ENCODE measurements at places on chromosomes 13 and 19.

GRCh38 chr13:43021926-43022670, 1.3 kb upstream of the DNAJC15 start:
- DNase-seq = peak; percentile 86

- DNase-seq = peak; percentile 64
Measured at GRCh38 chr13:113742000-113742441, 17.0 kb upstream of the TMEM255B start.

- peak; percentile 20 for DNase-seq
Measured at GRCh38 chr13:50453188-50453587, 390.3 kb downstream of the DLEU7 start.

GRCh38 chr19:46725036-46725820, 8.3 kb upstream of the PRKD2 start:
- no peak for DNase-seq

GRCh38 chr13:69287050-69287698, 820.5 kb upstream of the ATXN8OS start:
- no peak for DNase-seq

All from cardiac fibroblast (primary cell).